ENCODE measurements at places on chromosomes 12 and 14. TPM values are rescaled to one million over a fixed set of nuclear protein-coding genes. Genes with fewer than 3 reads are reported as not detected.

DNA sequence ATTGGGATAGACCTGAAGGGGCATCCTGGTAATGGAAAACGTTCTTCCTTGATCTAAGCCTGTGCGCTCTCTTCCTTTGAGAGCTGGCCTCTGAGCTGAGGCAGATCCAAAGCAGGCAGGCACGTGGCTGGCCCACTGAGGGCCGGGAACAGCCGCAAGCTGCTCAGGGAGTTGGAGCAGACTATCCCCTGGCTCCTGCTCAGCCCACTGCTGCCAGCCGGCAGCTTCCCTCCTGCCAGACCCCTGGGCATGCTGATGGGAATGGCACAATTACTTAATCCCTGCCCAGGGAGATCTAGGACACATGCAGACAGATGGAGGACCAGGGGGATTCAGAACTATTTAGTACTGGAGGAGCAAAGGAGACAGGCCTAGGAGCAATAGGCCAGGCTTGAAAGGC is 14.4 kb downstream of the NEUROD4 start:
- no peak for DNase-seq

- no peak for DNase-seq
Observed at GRCh38 chr12:12095021-12095420, 24.3 kb downstream of the BCL2L14 start.

GRCh38 chr12:47748899-47749298 is 9.8 kb downstream of the RAPGEF3 start:
- DNase-seq = no peak

DNA sequence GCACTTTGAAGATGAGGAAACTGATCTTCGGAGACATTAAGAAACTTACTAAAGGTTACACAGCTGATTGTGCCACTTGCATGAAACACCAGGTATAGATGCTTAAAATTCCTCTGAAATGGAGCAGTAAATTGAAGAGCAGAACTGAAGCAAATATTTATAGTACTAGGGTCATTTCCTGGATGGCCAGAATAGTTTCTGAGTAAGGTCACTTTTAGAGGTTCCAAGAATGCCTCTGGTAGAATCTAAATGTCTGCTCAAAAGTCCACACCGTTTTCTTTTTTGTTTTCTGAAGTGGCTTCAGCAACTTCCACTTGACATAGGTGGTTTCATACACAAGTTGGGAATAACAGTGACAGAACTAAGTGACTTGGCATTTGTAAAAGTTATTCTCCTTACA is 19.4 kb downstream of the TPH2 start:
- no peak for DNase-seq

- DNase-seq = no peak
Observed at GRCh38 chr12:321606-322326, 59.1 kb upstream of the SLC6A13 start.

DNA sequence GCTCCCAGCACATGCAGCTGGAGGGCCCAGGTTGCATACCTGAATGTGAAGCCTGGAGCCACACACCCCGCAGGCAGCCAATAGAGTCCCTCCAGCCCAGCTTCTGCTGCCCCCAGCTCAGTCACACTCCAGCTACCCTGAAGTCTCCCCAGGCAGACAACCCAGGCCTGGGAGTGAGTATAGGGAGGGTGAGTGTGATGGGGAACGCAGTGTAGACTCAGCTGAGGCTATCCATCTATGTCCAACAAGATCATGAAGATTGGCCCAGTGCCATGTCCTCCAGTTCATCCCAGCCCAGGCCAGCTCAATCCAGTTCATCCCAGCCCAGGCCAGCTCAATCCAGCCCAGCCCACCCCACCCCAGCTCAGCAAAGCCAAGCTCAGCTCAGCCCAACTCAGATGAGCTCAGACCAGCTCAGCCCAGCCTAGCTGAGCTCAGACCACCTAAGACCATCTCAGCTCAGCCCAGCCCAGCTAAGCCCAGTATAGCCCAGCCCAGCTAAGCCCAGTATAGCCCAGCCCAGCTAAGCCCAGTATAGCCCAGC is 330.4 kb downstream of the TMEM121 start:
- no peak for DNase-seq

GRCh38 chr14:51337520-51337919 is 97.5 kb downstream of the TMX1 start:
- DNase-seq = peak; percentile 66

DNA sequence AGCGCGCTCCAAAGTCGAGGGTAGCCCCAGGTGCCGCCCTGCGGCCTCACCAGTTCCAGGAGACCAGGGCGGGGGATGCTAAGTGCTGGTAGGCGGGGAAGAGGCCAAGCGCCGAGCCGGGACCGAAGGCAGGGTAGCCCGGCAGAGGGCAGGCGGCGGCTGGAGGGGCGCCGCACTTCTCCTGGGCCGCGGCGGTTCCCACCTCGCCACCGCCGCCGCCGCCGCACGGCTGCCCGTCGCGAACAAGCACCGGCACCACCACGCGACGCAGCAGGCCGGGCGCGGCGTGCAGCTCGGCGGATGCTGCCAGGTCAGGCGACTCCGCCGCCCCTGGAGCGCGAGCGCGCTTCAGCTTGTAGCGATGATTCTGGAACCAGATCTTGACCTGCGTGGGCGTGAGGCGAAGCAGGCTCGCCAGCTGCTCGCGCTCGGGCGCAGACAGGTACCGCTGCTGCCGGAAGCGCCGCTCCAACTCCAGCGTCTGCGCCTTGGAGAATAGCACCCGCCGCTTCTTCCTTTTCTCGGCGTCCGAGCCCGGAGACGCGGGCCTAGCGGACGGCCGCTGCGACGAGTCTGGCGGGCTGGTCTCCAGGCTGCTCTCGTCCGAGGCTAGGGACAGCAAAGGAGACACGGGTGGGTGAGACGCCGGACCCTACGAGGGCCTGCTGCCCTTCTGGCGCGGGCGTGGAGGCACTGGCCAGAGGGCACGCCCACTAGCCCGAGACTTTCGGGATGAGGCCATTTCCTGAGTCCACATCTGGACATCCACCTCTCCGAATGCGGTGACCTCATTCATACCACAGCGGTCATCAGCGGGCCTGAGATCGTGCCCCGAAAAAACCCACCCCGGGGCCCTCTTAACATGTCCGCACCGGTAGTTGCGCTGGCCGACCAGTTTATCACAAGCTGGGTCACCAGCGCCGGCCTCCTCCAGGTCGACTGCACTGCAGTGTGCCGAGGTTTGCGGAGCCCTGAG is 1.3 kb downstream of the NKX2-8 start:
- no peak for DNase-seq

DNA sequence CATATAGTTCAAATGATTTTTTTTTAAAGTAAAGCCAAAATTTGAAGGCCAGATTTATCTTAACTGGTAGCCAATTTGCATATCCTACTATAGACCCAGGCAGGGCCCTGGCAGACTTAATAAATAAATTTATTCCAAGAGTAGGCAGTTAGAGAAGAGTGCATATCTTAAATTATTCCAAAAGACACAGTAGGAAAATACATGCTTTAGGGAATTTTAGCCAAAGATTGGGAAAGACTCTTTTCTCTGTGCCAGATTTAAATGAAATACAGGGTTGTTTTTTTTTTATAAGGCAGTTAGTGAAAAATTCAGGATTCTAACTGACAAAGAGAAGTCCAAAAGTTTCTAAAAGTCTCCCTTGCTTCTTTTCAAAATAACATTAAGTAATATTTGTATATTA is 65.5 kb downstream of the ST8SIA1 start:
- DNase-seq = no peak

DNA sequence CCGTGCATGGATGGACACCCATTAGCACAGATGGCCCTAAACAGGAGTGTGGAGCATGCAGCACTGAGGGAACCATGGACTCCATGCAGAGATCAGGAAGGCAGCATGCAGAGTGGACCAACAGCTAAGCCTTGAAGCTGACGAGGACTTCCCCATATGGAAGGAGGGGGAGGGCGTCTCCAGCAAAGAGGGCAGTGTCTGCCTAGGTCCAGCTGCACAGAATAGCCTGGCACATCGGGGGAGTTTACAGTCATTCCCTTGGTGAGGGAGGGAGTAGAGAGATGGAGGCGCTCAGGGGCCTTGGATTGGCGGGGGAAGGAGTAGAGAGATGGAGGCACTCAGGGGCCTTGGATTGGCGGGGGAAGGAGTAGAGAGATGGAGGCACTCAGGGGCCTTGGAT is 64.5 kb downstream of the ANKRD9 start:
- DNase-seq = no peak

MAP3K9 gene
- total RNA-seq = 0.16 TPM

NKX2-1 gene
- total RNA-seq = not detected

SPTB gene
- total RNA-seq = 0.88 TPM

TAPBPL gene
- total RNA-seq = 22.9 TPM

HAL gene
- 0.98 TPM for total RNA-seq
